ENCODE measurements at places on chromosomes 5 and 9.

- DNase-seq = no peak
Observed at GRCh38 chr5:95863383-95863757, 40.8 kb upstream of the GLRX start.

GRCh38 chr5:16557477-16557876, 59.3 kb downstream of the RETREG1 start:
- DNase-seq = no peak

GRCh38 chr9:99823681-99824377, 2.1 kb downstream of the NR4A3 start:
- DNase-seq = no peak

DNA sequence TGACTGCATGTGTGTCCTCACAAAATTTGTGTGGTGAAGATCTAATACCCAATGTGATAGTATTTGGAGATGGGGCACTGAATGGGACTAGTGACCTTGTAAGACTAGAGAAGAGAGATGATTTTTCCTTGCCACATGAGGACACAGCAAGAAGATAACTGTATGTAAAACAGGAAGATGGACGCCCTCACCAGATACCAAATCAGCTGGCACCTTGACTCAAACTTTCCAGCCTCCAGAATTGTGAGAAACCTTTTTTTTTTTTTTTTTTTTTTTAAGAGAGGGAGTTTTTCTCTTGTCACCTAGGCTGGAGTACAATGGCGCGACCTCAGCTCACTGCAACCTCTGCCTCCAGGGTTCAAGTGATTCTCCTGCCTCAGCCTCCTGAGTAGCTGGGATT, 40.3 kb downstream of the UBTD2 start:
- no peak for DNase-seq

DNA sequence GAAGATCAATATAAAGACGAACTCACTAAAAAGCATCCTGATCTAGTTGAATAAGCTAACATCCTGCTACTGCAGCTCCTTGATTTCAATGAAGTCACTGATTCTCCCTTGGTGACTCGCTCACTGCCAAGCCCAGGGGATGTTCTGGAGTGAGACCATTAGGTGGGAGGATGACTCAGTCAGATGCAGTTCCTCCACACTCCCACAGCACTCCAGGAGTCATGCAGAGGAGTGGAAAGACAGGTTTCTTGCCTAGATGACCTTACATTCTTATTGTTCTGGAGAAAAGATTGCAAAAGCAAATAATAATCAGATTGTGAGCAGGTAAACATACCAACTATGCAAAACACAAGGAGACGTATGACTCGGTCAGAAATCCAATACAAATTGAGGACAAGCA, 15.3 kb downstream of the GCNT4 start:
- DNase-seq = no peak

- DNase-seq = no peak
Observed at GRCh38 chr9:111282845-111283244, 47.2 kb downstream of the OR2K2 start.

DNA sequence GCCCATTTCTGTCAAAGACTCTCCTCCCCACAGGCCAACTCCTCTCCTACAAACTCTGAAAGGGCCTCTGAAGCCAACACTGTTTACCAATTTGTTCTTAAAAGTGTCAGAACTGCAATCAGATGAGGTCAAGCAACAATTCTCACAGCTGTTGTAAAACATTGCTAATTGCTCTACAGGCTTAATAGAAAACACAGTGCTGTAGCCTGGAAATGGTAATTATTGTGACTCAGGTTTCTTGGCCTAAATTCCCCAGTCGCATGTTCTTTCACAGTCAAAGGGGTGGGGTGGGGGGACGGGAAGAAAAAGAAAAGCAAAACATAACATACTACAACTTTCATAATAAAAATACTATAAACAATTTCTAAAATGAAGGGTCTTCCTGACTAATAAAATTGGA, 343.2 kb downstream of the DMAC1 start:
- no peak for DNase-seq

GRCh38 chr5:170738840-170739239, 44.7 kb upstream of the GABRP start:
- DNase-seq = no peak

GRCh38 chr9:89686126-89686525, 81.3 kb downstream of the GADD45G start:
- DNase-seq = no peak

GRCh38 chr9:23682352-23682751, 143.7 kb downstream of the ELAVL2 start:
- no peak for DNase-seq

- DNase-seq = no peak
Observed at GRCh38 chr9:79430619-79431018, 141.1 kb upstream of the TLE4 start.

GRCh38 chr9:126638571-126639132, 24.9 kb downstream of the LMX1B start:
- DNase-seq = no peak

GRCh38 chr5:146560205-146560812, 44.3 kb upstream of the GPR151 start:
- no peak for DNase-seq

- DNase-seq = no peak
Observed at GRCh38 chr9:100125236-100125635, 26.2 kb downstream of the INVS start.

DNA sequence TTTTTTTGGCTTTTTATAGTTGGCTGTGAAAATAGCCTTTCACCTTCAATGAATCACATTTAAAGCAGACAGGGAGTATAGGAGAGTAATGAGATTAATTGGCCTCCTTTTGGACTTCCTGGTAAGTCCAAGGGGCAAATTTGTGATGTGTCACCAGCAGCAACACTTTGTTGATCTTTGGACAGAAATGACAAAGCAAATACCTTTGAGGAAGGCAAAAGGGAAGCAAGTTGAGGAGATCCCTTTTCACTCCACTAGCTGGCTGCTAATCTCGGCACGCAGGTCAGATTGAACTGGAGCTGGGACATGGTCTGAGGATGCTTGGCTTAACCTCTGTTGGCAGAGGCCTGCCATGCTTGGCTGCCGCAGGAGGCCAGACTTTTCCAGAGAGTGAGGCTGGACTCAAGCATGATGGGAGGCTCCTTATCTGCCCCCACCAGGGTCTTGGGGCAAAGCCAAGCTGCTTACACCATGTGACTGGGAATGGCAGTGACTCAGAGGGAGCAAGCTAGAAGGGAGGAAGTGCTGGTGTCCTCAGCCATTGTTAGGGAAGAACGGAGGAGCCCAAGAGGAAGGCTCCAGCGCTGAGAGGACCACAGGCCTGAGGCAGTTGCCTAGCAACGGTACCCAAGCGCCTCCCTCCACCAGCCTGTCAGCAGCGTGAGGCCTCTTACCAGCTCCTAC, 174.5 kb upstream of the MAP1B start:
- no peak for DNase-seq

- DNase-seq = no peak
Observed at GRCh38 chr5:108670591-108671289, 77.0 kb upstream of the FER start.

DNA sequence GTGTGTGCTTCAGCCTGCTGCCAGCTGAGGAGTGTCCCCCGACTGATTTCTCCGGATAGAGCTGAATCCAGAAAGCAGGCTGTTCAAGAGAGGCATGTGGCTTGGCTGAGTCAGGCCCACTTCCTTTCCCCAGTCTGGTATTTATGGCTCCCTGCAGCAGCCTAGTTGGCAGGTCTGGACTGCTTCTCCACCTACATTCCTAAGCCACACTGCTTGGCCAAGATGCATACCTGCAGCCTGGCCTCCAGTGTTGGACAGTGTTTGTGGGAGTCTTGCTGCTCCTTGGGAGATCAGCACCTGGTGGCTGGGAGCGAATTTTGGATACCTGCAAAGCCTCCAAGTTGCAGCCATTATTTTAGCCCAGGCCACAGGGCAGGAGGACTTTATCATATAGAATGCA, 670.8 kb downstream of the ACTL7B start:
- no peak for DNase-seq

DNA sequence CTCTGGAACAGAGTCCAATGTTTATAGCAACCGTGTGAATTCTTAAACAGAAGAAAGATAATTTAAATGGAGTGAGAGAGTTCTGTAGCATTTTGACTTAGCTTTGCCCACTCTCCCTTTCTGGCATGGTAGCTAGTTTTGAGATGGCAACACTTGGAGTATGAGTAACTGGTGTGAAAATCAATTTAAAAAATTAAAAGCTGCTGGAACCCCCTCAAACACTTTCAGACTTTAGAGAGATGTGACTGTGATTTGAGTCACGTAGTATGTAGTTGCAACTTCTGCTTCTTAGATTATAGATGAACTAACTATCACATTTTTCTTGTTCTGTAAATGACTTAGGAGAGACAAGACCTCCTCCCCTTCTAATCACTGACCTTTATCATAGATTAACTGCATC, 2309.5 kb upstream of the C9orf72 start:
- no peak for DNase-seq

DNA sequence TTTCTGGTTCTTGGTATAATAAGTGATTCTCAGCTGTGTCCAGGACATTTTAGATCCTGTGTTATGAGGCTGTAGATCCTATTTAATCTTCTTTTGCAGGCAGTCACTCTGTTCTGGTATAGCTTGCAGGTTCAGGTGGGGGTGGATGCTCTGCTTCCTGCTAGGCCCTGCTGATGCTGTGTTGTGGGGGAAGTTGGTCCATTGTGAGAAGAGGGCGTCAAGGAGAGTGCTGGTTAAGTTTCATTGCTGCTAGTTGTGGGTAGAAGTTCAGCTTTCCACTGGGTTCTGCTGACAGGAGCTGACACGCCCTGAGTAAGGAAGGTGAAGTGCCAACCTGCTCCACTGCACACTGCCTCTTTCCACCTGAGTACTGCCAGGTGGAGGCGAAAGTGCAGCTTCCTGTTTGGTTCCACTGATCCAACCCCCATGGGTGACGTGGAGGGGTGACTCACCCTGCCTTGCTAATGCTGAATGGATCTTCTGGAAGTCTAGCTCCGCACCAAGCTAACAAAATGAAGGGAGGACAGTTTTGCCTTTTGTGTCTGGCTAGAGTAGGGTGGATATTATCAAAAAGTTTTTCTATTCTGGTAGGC, 16.3 kb downstream of the NMRK1 start:
- no peak for DNase-seq

DNA sequence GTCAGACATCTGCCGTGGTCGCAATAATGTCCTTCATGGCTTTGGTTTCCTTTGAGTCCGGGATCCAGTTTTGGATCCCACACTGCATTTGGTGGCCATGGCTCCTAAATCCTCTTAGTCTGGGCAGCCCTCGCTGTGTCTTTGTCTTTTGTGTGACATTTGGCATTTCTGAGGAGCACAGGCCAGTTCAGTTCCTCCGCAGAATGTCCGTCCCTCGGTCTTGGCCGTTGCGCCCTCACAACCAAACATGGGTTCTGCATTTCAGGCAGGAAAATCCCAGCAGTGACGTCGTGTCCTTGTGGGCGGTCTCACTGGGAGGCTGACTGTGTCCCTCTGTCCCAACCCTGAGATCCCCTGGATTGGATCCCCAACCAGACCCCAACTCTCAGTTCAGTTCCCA, 172.9 kb upstream of the PPP1R26 start:
- no peak for DNase-seq

- DNase-seq = no peak
Observed at GRCh38 chr5:10334831-10335230, 18.7 kb upstream of the MARCHF6 start.

DNA sequence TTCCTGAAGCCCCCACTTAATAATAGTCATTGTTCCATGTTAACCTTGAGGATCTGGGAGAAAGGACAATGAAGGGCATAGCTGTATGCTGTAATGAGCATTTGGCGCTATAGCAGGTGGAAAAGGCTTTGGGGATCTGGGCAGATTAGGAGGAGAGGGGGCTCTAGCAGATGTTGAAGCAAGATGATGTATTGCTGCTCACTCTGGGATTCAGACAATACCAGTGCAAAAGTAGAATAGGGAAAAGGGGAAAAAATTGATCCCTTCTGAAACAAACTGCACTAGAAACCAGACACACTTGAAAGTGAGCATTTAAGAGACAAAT, 575.3 kb upstream of the MEF2C start:
- DNase-seq = no peak

- no peak for DNase-seq
Observed at GRCh38 chr5:111596705-111597104, 84.4 kb upstream of the STARD4 start.

- no peak for DNase-seq
Observed at GRCh38 chr5:79847561-79847960, 143.5 kb downstream of the MTX3 start.

- DNase-seq = no peak
Observed at GRCh38 chr9:100401042-100401441, 25.9 kb upstream of the MSANTD3 start.

GRCh38 chr9:74760031-74760700, 127.6 kb downstream of the TRPM6 start:
- DNase-seq = no peak

DNA sequence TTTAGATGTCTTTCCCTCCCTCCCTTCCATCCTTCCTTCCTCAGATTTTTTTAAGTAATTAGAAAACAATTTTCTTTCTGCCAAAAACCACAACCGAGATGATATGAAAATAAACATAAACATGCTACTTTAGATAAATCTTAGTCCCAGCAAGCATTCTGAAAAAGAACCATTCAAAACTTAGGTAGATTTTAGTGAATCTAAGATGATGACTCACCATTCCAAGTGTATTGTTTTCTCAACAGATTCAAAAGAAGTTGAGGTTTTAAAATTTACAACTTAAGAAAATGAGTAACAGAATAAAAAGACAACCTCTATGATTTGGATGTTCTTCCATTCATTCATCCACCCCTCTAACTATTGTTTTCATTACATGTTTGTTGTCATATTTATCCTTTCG, 465.1 kb downstream of the PDE4D start:
- no peak for DNase-seq

GRCh38 chr9:8570776-8571175, 771.2 kb upstream of the DMAC1 start:
- DNase-seq = no peak

DNA sequence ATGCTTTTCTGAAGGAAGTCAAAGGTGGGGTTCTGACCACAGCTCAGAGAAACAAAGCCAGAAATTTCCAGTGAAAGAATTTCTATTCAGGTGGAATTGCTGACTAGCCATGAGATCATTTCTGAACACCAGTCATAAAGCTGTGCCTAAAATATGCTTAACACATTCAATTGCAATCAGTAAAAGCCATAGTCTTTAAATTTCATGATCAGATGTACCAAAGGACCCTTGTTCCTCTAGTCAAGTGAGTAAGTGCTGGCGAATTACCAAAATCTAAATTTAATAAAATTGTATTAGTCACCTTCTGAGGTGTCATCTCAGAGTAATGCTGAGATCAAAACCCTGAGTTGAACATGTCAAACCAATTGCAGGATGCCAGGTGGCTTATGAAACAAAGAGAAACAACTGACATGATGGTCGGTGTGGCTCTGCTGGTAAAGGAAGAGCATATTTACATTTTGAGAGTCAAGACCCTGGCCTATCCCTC, 334.2 kb upstream of the CCNH start:
- no peak for DNase-seq

GRCh38 chr5:42377496-42377895, 45.7 kb upstream of the GHR start:
- DNase-seq = no peak

DNA sequence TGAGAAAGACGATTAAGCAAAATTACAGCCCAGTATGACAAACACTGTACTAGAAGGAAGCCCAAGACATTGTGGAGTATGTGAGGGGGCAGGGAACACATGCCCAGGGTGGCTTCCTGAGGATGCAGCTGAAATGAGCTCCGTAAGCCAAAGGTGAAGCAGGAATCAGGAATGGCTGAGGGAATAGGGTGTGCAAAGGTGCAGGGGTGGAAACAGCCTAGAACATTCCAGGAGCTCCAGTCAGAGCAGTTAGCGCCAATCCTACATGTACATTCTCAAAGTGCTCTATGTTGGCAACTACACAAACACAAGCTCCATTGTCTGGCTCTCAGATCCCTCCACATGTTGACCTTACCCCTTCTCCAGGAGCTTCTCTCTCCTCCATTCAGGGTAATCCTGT, 257.9 kb downstream of the MAN2A1 start:
- DNase-seq = no peak

GRCh38 chr5:77952636-77953212, 176.6 kb upstream of the TBCA start:
- no peak for DNase-seq
